Activated CD8-positive, alpha-beta memory T cell treated with anti-CD3 and anti-CD28 coated beads, Interleukin-2, amount 10 ng/mL, durations not matched to agents 7 days and 5 days (primary cell): ENCODE measurements at places on chromosomes 16 and 17. TPM values are rescaled to one million over a fixed set of nuclear protein-coding genes. Genes with fewer than 3 reads are reported as not detected.

DNA sequence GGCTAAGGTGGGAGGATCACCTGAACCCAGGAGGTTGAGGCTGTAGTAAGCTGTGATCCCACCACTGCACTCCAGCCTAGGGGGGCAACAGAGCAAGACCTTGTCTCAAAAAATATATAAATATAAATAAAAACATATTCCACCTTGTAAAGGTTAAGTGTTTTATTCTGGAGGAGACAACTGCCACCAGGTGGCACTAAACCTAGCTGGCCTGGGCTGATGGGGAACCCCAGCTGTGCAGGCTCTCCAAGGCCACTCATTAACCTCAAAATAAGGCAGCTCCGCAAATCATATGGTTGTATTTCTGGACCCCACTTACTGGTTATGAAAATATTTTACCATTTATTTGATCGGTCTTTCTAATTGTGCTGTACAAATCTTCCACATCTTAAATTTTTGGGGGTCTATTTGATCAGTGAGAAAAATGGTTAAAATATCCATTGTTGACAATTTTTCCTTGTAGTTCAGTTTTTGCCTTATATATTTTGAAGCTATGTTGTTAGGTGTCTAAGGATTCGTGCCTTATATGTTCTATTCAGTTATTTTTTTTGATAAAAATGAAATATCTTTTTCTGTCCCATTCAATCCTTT lies 8.5 kb upstream of the ICAM2 start:
- H3K36me3 ChIP-seq = no peaks in the 10 kb centered on the region
- H3K27ac ChIP-seq = no peak overlapping the region
- DNase-seq = peak; percentile 85
- peaks cover 37% of the 10 kb centered on the region for H3K4me1 ChIP-seq

DNA sequence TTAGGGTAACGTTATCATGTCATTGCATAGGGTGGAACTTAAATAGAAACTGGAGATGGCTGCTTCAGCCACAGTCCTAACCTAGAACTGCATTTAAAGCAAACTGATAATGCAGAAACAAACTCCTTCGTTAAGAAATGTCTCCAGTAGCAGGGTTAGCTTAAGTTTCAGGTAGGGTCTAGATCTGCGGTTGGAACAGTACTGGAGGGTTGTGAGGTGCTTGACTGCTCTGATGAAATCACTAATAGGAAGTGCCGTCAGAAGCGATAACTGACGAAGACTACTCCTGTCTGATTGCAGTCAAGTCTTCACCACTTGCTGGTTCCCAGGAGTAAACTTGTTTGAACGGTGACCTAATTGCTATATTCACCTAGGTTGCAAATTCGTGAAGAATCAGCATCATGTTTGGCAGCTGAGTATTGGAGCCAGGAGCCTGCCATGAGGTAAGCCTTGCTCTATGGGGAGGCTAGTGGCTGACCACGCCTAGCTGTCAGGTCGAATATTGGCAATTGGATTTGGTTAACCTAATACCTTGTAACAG lies 24.5 kb downstream of the TRPV2 start:
- peaks cover 48% of the 10 kb centered on the region for H3K36me3 ChIP-seq
- peak overlapping the region; percentile 98 for H3K4me3 ChIP-seq
- H3K27ac ChIP-seq = peak overlapping the region; percentile 98
- DNase-seq = peak; percentile 62

DNA sequence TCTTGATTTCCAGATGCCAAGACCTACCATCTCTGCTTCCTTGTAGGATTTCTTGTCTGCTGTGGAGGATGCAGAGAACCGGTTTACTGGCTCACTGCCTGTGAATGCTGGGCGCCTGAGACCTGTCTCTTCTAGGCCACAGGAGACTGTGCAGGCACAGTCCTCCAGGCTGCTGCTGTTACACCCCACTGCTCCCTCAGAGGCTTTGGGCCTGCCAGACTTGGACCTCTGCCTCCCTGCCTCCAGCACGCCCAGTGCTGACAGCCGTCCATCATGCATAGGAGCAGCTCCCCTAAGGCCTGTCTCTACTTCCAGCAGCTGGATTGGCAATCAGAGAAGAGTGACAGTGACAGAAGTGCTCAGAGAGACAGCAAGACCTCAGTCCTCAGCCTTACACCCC lies 6.1 kb downstream of the HROB start:
- peaks cover 29% of the 10 kb centered on the region for H3K36me3 ChIP-seq
- no peak overlapping the region for H3K4me3 ChIP-seq
- H3K27me3 ChIP-seq = no peaks in the 10 kb centered on the region
- H3K27ac ChIP-seq = no peak overlapping the region
- H3K4me1 ChIP-seq = peaks cover 24% of the 10 kb centered on the region

GRCh38 chr17:76265624-76266243 lies 586 bp downstream of the UBALD2 start:
- peak overlapping the region; percentile 99 for H3K27ac ChIP-seq
- H3K36me3 ChIP-seq = peaks cover 46% of the 10 kb centered on the region
- peak; percentile 74 for DNase-seq

GRCh38 chr16:9844361-9844760 lies 337.9 kb downstream of the GRIN2A start:
- H3K4me1 ChIP-seq = no peaks in the 10 kb centered on the region
- no peak overlapping the region for H3K27ac ChIP-seq
- H3K36me3 ChIP-seq = no peaks in the 10 kb centered on the region
- no peak overlapping the region for H3K4me3 ChIP-seq

DNA sequence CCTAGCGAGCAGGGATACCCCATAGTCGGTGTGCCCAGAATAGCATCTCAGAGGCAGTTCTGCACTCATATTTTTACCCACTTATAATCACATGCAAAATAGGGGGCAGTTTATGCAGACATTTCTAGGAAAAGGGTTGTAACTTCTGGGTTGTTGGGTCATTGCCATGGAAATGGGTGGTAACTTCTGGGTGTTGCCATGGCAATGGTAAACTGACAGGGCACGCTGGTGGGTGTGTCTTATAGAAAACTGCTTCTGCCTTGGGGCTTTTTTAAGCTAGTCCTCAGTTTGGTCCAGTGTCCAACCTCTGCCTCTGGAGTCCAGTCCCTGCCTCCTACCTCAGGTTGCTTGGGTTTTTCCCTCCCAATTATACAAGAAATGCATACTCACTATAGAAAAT lies 7.4 kb upstream of the SPAG9 start:
- no peak overlapping the region for H3K4me3 ChIP-seq
- H3K27ac ChIP-seq = no peak overlapping the region
- no peak for DNase-seq
- H3K4me1 ChIP-seq = peaks cover 5% of the 10 kb centered on the region
- no peaks in the 10 kb centered on the region for H3K36me3 ChIP-seq

DNA sequence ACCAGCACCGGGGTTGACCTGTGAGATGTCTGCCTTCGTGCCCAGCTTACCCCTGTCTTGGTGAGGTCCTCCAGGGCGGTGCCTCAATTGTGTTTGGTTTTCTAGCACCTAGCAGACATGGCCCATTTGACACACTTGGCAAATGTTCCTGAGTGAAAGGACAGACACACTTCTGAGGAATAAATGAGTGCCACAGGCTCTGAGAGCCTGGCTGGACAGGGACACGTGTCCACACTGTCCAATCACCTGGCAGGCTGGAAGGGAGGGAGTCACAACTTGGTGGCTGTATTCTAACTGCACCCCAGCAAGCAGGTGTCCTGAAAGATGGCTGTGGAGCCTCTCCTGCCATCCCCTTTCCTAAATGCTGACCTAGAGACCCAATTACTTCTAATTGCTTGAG lies 7.4 kb downstream of the MAP3K14 start:
- H3K4me3 ChIP-seq = no peak overlapping the region
- peaks cover 60% of the 10 kb centered on the region for H3K36me3 ChIP-seq
- DNase-seq = no peak
- H3K27ac ChIP-seq = peak overlapping the region; percentile 70
- H3K27me3 ChIP-seq = no peaks in the 10 kb centered on the region

DNA sequence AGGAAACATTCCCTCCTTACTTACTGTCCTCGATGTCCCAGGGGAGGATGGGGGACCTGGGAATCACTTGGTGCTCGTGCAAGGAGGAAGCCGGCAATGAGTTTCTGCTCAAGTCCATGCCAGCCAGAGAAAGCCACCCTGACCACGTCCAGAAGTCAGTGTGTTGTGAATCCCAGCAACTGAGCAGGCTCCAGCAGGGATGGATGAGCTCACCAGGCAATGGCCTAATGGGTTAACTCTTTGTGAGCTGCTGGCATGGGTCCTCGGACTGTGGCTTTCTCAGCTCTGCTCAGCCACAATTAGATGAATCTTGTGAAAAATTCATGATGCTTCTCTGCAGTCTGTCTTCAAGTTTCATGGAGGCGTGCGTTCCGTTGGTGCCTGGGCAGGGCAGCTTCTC lies at the start of gene PIRT:
Gene PIRT, minus strand, starts transcription at position 167 of the 400 bp plus-strand sequence. CDS start 12,442 bp downstream, outside the sequence.
- no peak within 1 kb of the TSS for H3K27ac ChIP-seq
- no peak for DNase-seq
- no peaks in the 10 kb centered on the region for H3K27me3 ChIP-seq
- no peaks in the 10 kb centered on the region for H3K4me1 ChIP-seq
- H3K36me3 ChIP-seq = no peaks in the 10 kb centered on the region

- H3K36me3 ChIP-seq = peaks cover 73% of the 10 kb centered on the region
- H3K4me1 ChIP-seq = peaks cover 13% of the 10 kb centered on the region
- no peak for DNase-seq
- H3K4me3 ChIP-seq = no peak overlapping the region
Observed at GRCh38 chr17:40402668-40403067, 15.0 kb downstream of the TOP2A start.

GRCh38 chr16:16890964-16891363 lies 512.0 kb downstream of the NPIPA7 start:
- no peaks in the 10 kb centered on the region for H3K4me1 ChIP-seq
- no peaks in the 10 kb centered on the region for H3K36me3 ChIP-seq
- no peak overlapping the region for H3K27ac ChIP-seq
- H3K27me3 ChIP-seq = no peaks in the 10 kb centered on the region

The DHRS7C gene
- total RNA-seq = not detected

DNA sequence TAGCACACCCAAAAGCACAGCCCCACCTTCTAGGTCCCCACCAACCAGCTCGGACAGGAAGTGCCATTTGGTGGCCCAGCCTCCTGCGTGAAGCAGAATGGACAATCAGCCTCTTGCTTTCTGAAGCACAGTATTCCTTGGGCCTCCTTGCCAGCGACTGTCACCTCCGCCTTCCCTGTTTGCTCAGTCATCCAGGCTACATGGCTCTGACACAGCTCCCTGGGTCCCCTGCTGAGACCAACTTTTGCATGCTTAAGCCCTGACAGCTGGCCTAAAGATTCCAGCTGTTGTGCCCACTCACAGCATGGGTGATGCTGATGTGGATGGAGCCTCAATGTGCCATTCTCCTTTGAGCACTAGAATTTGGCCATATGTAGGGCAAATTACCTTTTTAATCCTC lies 4.5 kb upstream of the CACNG5 start:
- peaks cover 55% of the 10 kb centered on the region for H3K27me3 ChIP-seq
- H3K4me1 ChIP-seq = no peaks in the 10 kb centered on the region
- no peak overlapping the region for H3K27ac ChIP-seq

GRCh38 chr17:78104540-78104941 lies 24.0 kb downstream of the TMC6 start:
- DNase-seq = no peak
- H3K36me3 ChIP-seq = peaks cover 27% of the 10 kb centered on the region
- no peak overlapping the region for H3K4me3 ChIP-seq
- H3K4me1 ChIP-seq = no peaks in the 10 kb centered on the region
- H3K27me3 ChIP-seq = no peaks in the 10 kb centered on the region

- H3K4me3 ChIP-seq = no peak overlapping the region
- H3K27me3 ChIP-seq = no peaks in the 10 kb centered on the region
- peaks cover 12% of the 10 kb centered on the region for H3K4me1 ChIP-seq
- no peak overlapping the region for H3K27ac ChIP-seq
Observed at GRCh38 chr16:79165506-79165905, 435.0 kb downstream of the MAF start.

- no peak overlapping the region for H3K27ac ChIP-seq
- no peaks in the 10 kb centered on the region for H3K4me1 ChIP-seq
- DNase-seq = no peak
- no peak overlapping the region for H3K4me3 ChIP-seq
Observed at GRCh38 chr16:9798952-9799580, 383.2 kb downstream of the GRIN2A start.

DNA sequence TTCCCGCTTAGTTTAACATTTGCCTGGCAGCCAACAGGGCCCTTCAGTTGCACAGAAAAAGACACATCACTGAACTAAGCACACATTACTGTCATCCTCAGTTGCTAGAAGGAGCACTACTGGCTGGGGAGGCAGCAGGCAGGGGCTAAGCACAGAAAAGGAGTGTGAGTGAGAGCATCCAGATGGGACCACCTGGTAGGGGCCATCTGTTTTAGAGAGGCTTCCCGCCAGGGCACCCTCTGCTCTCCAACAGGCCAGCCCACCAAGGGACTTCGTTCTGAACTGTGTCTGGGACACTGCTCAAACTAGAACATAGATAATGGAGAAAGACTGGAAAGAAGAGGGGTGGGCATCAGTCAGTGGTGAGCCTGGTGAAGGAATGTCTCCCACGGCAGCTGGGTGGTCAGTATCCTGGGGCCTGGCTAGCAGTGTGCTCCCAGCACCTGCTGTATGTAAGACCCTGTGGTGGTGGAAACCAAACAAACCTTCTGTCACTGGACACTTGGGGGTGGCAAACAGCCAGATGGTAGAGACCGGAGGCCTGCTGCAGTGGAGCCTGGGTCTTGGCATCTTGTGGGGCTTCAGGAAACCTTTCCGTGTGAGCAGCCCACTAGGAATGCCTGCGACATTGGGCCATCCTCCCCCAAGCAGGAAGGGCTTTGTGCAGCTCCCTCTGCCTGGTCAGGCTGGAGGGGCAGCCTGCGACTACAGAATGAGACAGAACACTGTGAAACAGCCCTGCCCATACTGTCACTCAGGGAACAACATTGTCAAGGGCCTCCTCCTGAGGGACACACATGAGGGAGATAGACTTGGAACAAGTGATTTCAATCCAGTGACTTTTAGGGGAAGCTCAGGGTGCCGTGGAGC lies 12.8 kb upstream of the RANGRF start:
- peaks cover 5% of the 10 kb centered on the region for H3K36me3 ChIP-seq
- DNase-seq = no peak
- H3K27ac ChIP-seq = no peak overlapping the region
- no peaks in the 10 kb centered on the region for H3K4me1 ChIP-seq
- no peaks in the 10 kb centered on the region for H3K27me3 ChIP-seq

The STAC2 gene
- total RNA-seq = not detected

The IGF2BP1 gene
- total RNA-seq = not detected

DNA sequence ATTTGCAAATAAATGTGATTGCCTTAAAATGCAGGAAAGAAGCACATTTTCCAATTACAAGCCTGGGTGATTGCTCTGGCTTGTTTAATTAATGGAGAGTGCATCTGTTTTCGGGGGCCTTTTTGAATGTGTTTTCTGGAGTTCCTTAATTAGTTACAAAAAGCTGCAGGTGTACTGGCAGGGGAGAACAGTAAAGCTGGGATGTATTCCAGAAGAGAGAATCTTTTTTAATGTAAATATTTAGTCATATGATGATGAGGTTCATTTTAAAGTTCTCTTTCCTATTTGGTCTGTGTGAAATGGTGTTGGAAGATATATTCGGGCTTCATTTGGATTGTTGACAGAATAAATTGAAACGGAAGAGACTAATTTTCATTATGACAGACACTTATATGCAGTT lies 70.9 kb upstream of the N4BP1 start:
- H3K4me3 ChIP-seq = no peak overlapping the region
- no peak for DNase-seq
- H3K27ac ChIP-seq = no peak overlapping the region
- H3K4me1 ChIP-seq = no peaks in the 10 kb centered on the region
- H3K36me3 ChIP-seq = no peaks in the 10 kb centered on the region
- H3K27me3 ChIP-seq = peaks cover 12% of the 10 kb centered on the region

The TNP2 gene
- total RNA-seq = not detected
